ENCODE measurements at places on chromosomes 12 and 14.

DNA sequence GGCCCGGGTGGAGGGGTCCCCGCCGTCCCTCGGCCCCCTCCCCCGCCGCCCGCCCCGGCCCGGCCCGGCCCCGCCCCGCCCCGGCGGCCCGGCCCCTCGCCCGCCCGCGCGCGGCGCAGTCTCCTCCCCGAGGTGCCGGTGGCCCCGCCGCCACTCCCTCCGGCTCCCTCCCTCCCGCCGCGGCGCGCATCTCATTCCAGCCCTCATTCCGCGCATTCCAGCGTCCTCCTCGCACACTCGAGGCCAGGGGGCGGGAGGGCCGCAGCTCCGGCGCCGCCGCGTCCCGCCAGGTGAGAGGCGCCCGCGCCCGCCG, at the start of gene TEAD4:
TEAD4 (plus strand) TSS at position 206 of the 313 bp plus-strand sequence.
- peak; percentile 69 for DNase-seq

GRCh38 chr14:90659156-90659555, 157.1 kb downstream of the TTC7B start:
- no peak for DNase-seq

- no peak for DNase-seq
These were observed 200.1 kb downstream of the TMTC2 start for GRCh38 chr12:82886671-82887340.

GRCh38 chr14:20223410-20223809, at the start of gene OR11H6:
Gene OR11H6 (plus strand): TSS chr14:20223710. CDS start chr14:20223710, 0 bp downstream.
- no peak for DNase-seq

- DNase-seq: no peak
These were observed 259.6 kb upstream of the TMTC1 start for GRCh38 chr12:30043151-30043847.

- DNase-seq: no peak
These were observed 137.1 kb upstream of the SFSWAP start for GRCh38 chr12:131573631-131574394.

DNA sequence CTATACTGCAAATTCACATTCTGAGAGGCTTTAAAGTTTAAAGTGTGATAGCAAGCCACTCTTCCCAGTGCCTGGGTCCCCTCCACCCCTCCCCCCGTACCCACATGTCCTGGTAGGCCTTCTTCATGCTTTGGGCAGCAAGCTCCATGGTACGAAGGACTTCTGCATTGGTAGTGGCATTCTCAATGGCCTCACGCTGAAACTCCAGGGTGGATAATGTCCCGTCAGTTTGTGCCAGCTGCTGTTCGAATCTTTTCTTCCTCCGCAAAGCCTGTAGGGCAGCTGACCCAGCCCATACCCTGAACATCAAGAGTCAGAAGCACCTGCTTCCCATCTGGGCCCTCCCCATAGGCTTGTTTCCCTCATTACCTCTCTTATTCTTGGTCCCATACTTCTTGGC, 2.0 kb downstream of the CHMP4A start:
- no peak for DNase-seq

DNA sequence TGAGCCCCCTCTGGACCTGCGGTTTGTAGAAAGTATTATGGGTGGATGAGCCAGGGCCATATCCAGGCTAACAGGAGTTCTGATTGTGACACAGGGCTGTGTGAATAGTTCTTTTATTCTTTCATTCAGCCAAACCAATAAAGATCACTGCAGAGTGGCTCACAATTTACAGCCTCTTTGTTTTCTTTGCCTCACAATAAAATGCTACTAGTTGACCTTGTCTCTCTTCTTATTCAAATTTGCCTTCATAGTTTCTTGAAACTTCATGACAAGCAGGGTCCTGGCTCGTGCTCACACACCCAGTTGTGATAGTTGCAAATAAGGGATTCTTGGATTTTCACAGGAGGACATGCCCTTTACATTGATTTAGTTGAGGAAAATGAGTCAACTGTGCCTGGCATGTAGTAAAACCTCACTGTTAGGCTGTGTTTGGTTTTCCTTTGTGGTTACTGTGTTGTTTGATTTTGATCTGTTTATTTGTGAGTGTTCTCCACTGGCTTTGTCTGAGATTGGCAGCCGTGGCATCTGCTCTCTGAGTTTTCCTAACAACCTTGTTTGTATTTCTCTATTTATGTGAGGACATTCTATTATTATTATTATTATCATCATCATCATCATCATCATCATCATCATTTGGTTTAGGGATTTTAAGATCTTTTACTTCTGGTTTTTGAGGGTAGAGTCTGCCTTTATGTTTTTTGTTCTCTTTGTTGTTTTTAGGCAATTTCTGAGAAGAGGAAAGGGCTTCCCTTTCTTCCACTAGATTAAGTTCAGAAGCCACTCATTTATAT, 2.7 kb upstream of the KRT6B start:
- no peak for DNase-seq

DNA sequence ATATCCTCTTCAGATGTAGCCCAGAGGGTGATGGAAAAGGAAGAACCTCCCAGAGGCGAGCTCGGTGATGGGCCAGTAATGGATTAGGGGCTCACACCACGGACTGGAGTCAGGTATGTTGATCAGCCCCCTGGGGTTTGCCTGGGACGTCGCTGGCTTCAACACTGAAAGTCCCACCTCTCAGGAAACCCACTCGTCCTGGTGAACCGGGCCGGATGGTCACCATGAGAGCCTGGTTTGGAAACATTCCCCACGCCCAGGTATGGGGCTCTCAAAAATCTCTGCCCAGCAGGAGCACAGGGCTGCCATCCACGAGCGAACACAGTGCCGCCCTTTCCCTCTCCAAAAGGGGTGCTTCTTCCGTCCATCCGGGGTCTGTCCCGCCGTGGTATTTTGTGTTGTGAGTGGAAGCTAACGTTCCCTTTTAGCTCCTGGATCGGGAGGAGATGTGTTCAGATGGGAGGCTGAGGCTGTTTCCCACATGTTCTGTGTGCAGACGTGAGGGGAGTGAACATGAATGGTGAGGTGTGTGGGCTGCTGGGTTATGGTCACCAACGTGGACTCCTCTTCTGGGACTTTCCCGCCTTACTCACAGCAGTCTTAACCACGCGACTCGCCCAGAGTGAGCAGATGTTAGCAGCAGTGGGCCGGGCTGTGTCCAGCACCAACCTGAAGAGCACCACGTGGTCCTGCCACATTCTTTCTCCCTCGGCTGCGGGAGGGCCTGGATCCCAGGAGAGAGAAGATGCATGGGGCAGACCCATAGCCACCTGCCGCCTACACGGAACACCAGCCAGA, 139.2 kb downstream of the KIF26A start:
- DNase-seq: no peak

DNA sequence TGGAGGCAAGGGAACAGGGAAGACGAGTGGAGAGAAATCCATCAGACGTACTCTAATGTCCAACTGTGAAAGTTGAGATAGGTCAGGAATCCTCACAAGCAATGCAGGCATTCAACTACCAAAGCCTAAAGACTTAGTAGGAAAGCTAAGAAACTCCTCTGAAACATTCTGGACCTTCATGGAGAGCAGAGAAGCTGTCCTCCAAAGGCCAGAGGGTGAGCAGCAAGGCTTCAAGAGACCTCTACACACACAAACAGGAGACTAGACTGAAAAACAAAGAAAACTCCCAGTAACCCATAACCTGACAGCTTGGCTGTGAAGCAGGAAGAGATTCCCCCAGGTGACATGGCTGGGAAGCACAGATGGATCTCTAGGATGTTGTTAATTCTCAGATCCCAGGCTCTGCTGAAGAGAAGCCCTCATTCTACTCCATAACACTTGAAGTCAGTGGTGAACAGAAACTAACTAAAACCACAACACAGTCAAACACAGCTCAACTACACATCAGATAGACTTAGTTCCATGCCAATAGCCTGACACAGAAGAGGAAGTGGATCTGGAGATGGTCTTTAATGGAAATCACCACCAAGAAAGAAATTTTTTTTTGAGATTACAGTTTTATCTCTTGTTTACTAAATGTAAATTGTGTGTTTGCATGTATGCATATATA, 23.2 kb upstream of the LYZ start:
- no peak for DNase-seq

DNA sequence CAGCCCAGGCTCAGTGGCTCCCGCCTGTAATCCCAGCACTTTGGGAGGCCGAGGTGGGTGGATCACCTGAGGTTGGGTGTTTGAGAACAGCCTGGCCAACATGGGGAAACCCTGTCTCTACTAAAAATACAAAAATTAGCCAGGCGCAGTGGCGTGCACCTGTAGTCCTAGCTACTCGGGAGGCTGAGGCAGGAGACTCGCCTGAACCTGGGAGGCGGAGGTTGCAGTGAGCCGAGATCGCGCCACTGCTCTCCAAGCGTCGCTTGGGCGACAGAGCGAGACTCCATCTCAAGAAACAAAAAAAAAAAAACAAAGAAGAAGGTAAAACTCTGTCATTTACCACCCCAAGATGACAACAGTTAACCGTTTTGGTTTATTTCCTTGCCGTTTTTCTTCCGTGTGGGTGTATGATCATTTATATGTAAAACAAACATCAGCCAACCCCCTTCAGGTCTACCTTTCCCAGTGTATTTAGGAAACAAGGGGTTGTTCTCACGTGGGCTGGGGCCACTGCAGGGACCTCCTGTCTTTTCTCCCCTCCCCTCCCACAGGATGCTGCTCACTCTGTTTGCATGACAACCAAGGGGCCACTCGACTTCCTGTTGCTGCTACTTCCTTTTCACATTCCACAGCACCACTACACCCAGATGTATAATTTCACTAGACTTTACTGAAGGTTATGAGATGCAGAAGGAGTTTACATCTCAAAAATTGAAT, 13.6 kb downstream of the TTC9 start:
- no peak for DNase-seq

DNA sequence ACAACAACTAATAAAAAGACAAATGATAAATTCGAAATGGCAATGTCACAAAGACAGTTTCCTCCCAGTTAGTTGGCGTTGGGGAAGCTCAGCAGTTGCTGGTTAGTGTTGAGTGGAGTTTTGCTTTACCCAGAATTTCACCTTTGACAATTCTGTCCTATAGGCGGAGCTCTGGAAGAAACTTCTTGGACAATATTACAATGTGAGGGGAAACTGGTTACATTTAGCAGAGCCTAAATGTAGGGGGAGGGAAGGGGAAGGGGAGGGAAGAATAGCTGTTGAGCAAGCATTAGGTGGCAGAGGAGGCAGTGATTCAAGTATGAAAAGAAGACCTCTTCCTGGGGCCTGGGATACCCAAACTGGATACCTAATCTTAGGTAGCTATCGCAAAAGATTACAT, 51.4 kb downstream of the BDKRB1 start:
- DNase-seq: no peak

GRCh38 chr12:112822056-112822455, 30.5 kb downstream of the RPH3A start:
- no peak for DNase-seq

DNA sequence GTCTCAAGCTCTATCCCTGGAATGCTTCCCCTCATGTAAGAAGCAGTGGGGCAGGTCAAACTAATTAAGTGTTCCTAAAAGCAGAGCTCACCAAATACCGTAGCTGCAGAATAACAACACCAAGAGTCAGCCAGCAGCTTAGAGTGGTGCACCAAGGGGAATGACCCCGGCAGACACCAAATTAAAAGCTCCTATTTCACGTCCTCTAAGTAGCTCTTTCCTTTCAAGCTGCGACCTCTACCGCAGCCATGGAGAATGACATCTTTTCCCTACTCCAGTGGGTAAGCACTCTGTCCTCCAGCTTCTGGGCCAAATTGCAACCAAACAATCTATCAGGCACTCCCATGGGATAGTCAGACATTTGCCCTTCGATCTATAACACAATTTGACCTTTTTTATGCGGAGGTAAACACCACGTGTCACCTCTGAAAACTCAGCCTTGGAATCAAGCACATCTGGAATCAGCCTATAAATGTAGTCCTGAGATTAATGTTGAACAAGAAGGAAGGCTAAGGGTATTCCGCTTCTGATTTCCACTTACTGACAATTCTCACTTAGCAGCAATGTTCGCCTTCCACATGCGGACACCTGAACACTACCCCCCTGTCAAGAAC, 67.6 kb upstream of the CDKN3 start:
- DNase-seq: no peak

- peak; percentile 50 for DNase-seq
These were observed 8.7 kb downstream of the SLC48A1 start for GRCh38 chr12:47781479-47782371.

GRCh38 chr14:76946753-76947077, 81.8 kb downstream of the IRF2BPL start:
- DNase-seq: no peak
